ENCODE measurements at places on chromosomes 13 and 19.
A peak's percentile ranks its signal among the peaks of the same experiment; 100 is the strongest.

GRCh38 chr19:35248310-35249145, at the start of gene LSR:
Gene LSR, plus strand, starts transcription at chr19:35249002. Its CDS starts 21 bp downstream, at chr19:35249023.
- DNase-seq, result peak; percentile 54

GRCh38 chr19:46000491-46001246, 5.4 kb downstream of the CCDC61 start:
- peak; percentile 23 for DNase-seq

GRCh38 chr13:95420501-95420900, 119.2 kb upstream of the ABCC4 start:
- no peak for DNase-seq

DNA sequence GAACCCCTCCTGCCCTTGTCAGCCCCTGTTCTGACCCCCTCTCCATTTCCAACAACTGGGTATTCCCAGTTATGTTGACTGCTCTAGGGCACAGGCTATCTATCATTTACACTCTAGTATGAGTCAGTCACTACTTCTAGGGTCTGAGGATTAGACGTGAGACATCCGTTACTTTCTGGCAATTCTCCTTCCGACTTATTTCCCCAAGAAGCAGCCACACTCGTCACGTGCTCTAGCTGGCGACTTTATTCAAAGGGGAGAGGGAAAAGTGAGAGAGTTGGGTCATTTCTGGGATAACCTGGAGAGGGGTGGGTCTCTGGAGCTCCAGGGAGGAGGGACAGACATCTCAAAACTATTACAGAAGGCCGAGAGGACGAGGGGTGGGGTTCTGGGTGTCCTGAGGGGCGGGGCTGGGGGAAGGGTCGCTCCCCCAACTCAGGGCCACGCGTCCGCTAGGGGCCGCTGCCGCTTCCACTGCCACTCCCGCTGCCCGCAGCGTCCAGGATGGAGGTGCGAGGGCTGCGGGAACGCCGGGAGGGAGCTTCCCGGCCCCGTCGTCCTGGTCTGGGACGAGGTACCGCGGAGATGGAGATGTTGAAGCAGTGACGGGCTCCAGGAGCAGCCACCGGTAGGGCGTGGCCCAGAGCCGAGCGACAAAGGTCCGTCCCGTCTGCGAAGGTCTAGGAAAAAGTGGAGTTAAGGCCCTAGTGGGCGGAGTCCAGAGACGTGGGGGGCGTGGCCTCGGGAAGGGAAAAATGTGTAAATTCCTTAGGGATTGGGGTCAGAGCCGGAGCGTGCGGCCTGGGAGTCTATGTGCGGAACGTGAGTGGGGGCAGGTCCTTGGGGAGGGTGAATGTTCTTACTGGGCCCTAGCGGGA, 8.9 kb downstream of the RTBDN start:
- no peak for DNase-seq

DNA sequence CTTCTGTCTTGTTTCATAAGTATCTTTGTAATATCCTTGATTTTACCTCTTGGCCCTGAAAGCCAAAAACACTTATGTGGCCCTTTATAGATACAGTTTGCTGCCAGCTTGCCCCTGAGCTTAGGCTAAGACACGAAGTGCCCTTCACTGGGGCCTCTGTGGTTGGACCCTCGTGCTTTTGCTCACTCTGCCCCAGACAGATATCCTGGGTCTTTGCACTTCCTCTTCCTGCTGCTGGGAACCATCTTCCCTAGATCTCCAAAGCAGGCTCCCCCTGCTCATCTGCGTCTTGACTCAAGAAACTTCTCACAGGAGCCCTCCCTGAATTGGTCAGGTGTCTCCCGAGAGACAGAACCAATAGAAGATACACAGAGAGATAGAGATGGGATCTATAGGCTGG, 2.0 kb upstream of the TNFSF14 start:
- DNase-seq, result no peak

- no peak for DNase-seq
Measured at GRCh38 chr19:39434123-39435076, 1.3 kb downstream of the RPS16 start.

DNA sequence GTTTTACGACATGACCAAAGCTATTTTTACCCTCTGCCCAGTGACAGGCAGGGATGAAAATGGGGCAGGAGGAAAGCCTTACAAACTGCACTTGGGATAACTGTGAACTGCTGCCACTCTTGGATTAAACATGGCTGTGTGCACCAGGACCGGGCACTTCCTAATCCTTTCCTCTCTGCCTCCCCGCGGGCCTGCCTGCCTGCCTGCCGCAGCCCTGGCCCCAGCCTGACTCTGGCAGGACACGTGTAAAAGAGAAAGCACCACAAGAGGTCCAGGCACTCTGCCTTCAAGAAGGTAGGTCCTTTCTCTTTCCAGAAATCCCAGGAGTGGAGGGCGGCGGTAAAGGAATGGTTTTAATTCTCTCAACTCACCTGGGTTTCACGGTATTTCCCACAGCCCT, 4.8 kb downstream of the TSHZ3 start:
- no peak for DNase-seq

DNA sequence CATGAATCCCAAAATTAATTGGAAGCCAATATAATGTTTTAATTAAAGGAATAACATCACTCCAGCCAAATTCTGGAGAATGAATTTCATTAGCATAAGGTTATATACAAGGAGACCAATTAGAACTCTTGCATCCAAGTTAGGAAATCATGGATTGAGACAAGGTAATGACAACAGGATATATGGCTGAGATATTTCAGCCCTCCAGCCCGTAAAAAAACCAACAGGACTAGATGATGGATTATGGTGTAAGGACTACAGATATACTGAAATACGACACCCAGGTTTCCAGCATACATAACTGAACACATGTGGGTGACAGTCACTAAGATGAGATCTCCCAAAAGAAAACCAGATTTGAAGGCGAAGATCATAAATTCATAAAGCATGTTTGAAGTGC, 56.5 kb downstream of the TSC22D1 start:
- no peak for DNase-seq

GRCh38 chr19:55304279-55304978, 20.6 kb downstream of the BRSK1 start:
- peak; percentile 35 for DNase-seq
